ENCODE measurements at places on chromosomes 1 and 21.

GRCh38 chr21:46111193-46111571 is 13.3 kb downstream of the COL6A2 start:
- DNase-seq, result no peak

- DNase-seq, result no peak
Measured at GRCh38 chr1:162487241-162487640, 10.4 kb upstream of the UHMK1 start.

- DNase-seq, result no peak
Measured at GRCh38 chr1:164695956-164696665, 137.1 kb downstream of the PBX1 start.

DNA sequence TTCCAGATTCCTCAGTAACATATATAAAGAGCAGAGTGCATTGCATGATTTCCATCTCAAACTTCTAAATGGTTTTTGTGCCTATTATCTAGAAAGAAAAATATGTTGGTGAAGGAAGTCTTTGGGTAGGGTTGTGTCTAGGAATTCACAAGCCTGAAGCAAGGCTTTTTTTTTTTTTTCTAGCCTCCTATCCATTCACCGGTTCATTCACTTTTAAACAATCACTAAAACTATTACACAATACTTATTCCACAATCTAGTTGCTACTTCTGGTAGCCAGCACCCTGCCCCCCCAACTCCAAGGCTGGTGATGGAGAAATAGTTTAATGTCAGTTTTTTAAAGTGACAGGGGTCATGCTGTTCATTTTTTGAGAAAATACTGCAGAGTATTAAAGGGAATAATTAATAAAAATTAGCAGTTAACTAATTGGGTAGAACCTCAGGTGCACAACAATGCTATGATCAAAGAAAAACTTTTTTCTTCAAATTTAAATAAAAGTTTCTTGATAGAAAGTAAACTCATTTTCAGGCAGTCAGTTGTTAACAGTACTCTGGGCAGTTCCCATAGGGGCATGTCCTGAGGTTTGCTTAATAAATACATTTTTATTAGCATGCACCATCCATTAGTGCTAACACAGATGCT is 10.9 kb downstream of the IRF2BP2 start:
- no peak for DNase-seq

- DNase-seq, result no peak
Measured at GRCh38 chr1:119853155-119853554, 41.9 kb upstream of the REG4 start.

DNA sequence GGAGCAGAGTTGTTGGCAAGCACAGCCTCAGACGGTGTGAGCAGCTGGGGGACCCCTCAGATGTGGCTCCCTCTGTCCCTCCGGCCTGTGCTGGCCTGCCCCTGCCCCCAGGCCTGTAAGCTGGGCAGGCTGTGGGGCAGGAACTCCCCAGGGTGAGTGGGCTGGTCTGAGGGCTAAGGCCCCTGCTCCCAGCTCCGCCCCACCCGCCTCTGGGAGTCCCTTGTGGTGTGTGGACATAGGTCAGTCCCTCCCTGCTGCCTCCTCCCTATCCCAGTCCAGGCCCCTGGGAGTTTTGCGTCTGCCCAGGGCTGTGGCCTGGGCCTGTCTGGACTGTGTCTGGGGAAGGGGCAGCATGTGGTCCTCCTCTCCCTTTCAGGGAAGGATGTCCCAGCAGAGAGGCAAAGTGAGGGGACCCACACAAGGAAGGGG is 3.6 kb upstream of the VWA1 start:
- no peak for DNase-seq

- no peak for DNase-seq
Measured at GRCh38 chr1:198015309-198015708, 98.1 kb downstream of the LHX9 start.

DNA sequence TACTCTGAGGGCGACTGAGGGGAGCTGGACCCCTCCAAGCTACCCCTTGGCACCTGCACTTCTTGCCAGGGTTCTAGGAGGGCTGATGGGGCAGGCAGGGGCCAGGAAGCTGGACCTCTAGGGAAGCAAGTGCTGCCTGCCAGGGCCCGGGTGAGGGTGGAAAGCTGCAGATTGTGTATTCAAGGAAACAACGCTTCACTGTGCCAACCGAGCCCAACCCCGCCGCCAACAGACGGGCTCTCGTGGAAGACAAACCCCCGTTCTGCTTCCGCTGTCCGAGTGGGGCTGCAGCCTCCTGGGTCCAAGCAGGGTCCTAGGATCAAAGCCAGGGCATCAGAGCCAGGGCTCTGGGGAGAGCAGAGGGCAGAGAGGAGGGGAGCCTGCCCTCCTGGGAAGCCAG is 3.2 kb downstream of the EFHD2 start:
- no peak for DNase-seq
